Germinal center (tissue), 1 donor: ENCODE measurements at places on chromosomes 3 and 15.
A peak's percentile ranks its signal among the peaks of the same experiment; 100 is the strongest.

GRCh38 chr15:32652178-32652577 lies 10.7 kb downstream of the SCG5 start:
- DNase-seq: no peak

GRCh38 chr15:26724381-26725150 lies 48.3 kb downstream of the GABRB3 start:
- no peak for DNase-seq

DNA sequence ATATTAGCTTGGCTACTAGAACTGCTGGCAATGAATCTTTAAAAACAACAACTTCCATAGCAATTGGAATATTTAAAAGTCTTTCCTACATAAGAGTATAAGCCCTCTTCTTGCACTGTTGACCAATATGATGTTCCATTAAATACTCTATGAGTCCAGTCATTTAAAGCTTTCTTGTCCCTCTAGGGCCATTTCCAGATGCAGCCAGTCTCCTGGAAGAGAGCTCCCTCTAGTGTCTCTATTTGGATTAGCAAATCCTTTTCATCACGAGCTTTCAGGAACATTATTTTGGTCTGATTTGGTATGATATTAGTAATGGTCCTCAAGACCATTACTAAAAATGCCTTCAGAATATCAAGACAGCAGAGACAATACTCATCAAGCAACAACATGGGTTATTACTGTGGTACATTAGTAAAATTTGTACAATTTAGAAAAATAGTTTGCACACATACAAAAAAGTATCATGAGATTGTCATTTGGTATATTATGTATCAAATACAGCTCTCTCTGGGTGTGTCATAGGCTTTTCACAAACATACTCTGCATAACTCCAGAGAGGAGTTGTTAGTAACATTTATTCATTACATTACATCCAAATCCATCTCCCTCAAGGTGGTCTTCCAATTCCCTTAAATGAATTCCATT lies 101.3 kb downstream of the DPH6 start:
- DNase-seq: peak; percentile 12

- DNase-seq: no peak
Observed at GRCh38 chr3:124876401-124876878, 10.7 kb downstream of the ITGB5 start.

- DNase-seq: peak; percentile 92
Observed at GRCh38 chr3:44477312-44478030, at the start of gene ZNF445. TSS of gene ZNF445 (minus strand) at chr3:44477670. CDS start at chr3:44455549, 22,121 bp downstream.

- DNase-seq: no peak
Observed at GRCh38 chr3:161148832-161149475, 43.8 kb upstream of the B3GALNT1 start.

DNA sequence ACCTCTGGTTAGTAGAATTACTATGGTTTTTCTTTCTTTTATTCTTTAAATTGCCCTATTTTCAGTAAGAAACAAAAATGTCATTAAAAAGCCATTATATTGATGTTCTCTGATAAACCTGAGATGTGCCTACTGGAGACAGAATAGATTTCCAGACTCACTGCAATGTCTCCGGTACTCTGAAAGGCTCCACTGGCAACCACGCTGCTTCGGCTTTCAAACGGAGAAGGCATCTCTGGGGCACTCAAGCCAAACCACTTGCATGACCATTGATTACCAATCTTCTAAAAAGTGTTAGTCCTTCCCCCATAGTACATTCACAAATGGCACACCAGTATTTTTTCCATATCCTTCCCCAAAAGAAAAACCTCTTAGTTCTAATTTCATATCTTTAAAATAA lies 82.6 kb downstream of the CBLB start:
- DNase-seq: no peak

GRCh38 chr3:94694894-94695293 lies 632.0 kb downstream of the NSUN3 start:
- DNase-seq: no peak

GRCh38 chr3:30954426-30954825 lies 60.0 kb upstream of the GADL1 start:
- DNase-seq: no peak

DNA sequence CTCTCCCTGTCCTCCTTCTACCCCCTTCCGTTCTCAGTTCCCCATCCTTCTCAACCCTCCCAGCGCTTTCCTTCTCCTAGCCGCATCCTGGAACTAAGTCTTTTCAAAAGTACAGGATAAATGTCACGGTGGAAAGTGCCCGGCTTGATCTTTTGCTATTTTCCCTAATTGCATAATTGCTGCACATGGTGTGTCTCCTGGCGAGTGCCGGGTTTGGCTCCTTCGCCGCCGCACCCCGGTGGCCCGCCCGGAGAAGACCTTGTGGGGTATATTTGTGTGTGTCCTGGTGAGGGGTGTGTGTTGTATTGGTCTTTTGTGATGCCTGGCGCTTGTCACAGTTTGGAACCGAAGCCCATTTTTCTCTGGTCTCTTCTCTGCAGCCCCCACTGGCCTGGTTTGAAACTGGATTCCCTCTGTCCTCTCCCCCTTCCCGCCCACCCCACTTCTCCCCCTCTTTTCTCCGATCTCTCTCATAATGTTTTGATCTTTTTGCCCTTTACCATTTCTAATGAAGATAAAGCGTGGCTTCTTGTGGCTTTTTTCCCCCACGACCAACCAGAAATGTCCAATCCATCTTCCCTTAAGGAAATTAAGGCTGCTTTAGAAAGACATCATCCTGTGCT lies 692 bp downstream of the UBE2E2 start:
- DNase-seq: peak; percentile 30
